Muscle of leg (tissue), 16 donors: ENCODE measurements at places on chromosomes 1 and 21. TPM values are rescaled to one million over a fixed set of nuclear protein-coding genes. Genes with fewer than 3 reads are reported as not detected.

HEYL gene
- total RNA-seq, result 19.5 TPM

DNA sequence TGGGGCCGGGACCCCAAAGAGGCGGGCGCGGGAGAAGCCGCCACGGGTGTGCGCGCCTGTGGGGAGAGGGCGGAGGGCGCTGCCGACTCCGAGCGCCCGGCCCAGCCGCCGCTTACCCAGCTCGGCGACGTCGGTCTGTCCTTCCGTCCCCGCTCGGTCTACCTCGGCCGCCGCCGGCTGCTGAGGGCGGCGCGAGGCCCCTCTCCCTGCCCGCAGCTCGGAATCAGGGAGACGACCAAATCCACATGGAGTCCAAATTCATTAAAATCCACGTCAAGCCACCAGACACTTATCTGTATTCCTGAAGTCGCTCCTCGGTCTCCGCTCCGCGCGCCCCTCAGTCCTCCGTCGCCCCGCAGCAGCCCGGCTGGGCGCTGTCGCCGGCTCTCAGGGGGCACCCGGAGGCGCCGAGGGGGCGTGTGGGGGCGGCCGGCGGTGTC lies 637 bp downstream of the PLXNA2 start:
- H3K27me3 ChIP-seq, result peaks cover 19% of the 10 kb centered on the region
- peak overlapping the region; percentile 83 for H3K4me3 ChIP-seq
- peaks cover 12% of the 10 kb centered on the region for H3K36me3 ChIP-seq
- DNase-seq, result no peak
- H3K27ac ChIP-seq, result peak overlapping the region; percentile 90

IGSF3 gene
- total RNA-seq, result 29.8 TPM

DNA sequence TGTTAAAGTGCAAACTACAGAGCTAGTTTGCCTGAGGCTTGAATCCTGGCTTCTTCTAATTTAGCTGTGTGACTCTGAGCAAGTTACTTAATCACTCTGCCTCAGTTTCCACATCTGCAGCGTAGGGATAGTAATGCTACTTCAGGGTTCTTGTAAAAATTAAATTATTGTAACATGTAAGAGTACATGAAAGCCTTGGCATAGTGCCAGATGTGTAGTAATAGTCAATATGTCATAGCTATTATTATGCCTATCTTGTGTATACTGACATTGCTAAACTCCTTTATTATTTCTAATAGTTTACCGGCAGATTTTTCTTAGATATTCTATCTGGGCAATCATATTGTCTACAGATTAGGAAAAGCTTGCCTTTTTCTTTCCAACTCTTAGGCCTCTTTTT lies 6.8 kb upstream of the TADA1 start:
- peaks cover 20% of the 10 kb centered on the region for H3K27me3 ChIP-seq
- no peak overlapping the region for H3K4me3 ChIP-seq
- no peak for DNase-seq
- no peak overlapping the region for H3K27ac ChIP-seq
- H3K36me3 ChIP-seq, result no peaks in the 10 kb centered on the region

WNT3A gene
- total RNA-seq, result not detected

OLIG1 gene
- 0.13 TPM for total RNA-seq

DNA sequence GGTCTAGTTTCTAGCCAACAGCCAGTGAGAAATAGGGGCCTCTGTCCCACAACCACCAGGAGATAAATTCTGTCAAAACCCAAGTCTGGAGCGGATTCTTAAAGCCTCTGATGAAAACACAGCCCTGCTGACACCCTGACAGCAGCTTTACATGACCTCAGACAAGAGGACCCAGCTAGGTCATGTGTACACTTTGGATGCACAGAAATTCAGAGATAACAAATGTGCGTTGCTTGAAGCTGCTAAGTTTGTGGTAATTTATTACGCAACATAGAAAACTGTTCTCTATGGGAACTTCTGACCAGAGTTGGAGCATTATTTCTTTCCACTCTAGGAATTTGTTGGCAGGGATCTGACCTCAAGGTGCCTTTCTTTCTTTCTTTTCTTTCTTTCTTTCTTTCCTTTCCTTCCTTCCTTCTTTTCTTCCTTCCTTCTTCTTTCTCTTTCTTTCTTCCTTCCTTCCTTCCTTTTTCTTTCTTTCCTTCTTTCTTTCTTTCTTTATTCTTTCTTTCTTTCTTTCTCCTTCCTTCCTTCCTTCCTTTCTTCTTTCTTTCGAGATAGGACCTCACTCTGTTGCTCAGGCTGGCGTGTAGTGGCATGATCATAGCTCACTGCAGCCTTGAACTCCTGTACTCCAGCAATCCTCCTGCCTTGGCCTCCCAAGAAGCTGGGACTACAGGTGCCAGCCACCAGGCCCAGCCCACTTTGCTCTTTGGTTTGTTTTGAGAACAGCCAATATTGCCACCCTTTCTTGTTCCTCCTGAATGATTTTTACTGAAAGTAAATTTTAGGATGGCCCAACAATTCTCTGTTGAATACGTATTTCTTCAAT lies 14.9 kb upstream of the HMGCS2 start:
- no peaks in the 10 kb centered on the region for H3K36me3 ChIP-seq
- peak; percentile 49 for DNase-seq
- H3K27ac ChIP-seq, result peak overlapping the region; percentile 71
- peaks cover 30% of the 10 kb centered on the region for H3K4me1 ChIP-seq
- no peak overlapping the region for H3K4me3 ChIP-seq

DNA sequence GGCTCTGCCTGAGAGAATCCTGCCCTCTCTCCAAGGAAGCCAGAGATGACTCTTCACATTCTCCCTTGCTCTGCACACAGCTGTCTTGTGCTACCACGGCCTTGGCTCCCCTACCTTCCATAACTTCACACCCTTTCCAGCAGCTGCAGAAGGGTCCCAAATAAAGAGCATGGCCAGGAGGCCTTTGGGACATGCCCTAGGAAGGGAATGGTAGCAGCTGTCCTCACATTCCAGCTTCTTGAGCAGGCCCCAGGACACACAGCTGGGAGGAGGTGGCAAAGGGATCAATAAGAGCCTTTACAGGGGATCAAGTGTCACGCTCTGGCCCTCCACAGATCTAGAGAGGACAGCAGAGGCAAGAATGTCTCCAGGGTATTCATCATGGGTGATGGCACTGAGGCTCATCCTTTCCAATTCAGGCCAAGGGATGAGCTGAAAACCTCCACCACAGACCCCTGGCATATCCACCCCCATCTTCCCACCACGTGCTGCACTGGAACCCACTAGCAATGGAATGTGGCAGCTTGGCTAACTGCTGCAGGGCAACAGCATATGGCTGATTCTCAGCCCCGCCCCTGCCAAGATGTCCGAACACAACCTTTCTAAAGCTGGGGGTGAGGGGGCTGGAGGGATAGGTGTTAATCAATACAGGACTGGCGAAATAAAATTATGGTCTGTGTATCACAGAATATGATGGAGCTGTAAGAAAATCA lies 17.8 kb upstream of the RAB29 start:
- H3K4me1 ChIP-seq, result peaks cover 18% of the 10 kb centered on the region
- H3K4me3 ChIP-seq, result no peak overlapping the region
- peak overlapping the region; percentile 64 for H3K27ac ChIP-seq
- peaks cover 68% of the 10 kb centered on the region for H3K36me3 ChIP-seq
- no peaks in the 10 kb centered on the region for H3K27me3 ChIP-seq

GRCh38 chr1:9326596-9326995 lies 33.9 kb downstream of the SPSB1 start:
- peak overlapping the region; percentile 80 for H3K27ac ChIP-seq
- H3K36me3 ChIP-seq, result peaks cover 3% of the 10 kb centered on the region
- no peaks in the 10 kb centered on the region for H3K27me3 ChIP-seq

DNA sequence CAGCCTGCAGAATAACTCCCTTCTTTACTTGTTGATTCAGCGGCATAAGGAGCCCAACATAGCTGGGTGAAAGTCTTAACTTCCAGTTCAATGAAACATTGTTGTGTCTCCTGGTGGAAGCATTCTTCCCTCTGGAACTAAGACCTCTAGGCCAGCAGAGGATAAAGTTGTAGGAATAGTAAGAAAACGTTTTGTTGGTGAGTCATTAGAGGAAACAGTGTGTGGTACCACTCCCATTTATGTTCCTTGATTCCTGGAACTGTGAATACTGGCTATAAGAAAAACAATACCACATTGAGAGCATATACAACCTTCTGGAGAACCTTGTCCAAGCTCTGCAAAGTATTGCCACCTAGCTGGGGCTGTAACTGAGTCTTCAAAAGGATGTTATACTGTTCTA lies 737.4 kb upstream of the ZP4 start:
- H3K36me3 ChIP-seq, result no peaks in the 10 kb centered on the region
- no peak overlapping the region for H3K4me3 ChIP-seq
- H3K27me3 ChIP-seq, result no peaks in the 10 kb centered on the region
- H3K4me1 ChIP-seq, result no peaks in the 10 kb centered on the region
- no peak for DNase-seq
- no peak overlapping the region for H3K27ac ChIP-seq

TFB2M gene
- 10.0 TPM for total RNA-seq

- no peak overlapping the region for H3K27ac ChIP-seq
- H3K36me3 ChIP-seq, result no peaks in the 10 kb centered on the region
- H3K4me1 ChIP-seq, result no peaks in the 10 kb centered on the region
- H3K4me3 ChIP-seq, result no peak overlapping the region
- no peaks in the 10 kb centered on the region for H3K27me3 ChIP-seq
Measured at GRCh38 chr1:63668298-63668697, 75.1 kb downstream of the PGM1 start.

DNA sequence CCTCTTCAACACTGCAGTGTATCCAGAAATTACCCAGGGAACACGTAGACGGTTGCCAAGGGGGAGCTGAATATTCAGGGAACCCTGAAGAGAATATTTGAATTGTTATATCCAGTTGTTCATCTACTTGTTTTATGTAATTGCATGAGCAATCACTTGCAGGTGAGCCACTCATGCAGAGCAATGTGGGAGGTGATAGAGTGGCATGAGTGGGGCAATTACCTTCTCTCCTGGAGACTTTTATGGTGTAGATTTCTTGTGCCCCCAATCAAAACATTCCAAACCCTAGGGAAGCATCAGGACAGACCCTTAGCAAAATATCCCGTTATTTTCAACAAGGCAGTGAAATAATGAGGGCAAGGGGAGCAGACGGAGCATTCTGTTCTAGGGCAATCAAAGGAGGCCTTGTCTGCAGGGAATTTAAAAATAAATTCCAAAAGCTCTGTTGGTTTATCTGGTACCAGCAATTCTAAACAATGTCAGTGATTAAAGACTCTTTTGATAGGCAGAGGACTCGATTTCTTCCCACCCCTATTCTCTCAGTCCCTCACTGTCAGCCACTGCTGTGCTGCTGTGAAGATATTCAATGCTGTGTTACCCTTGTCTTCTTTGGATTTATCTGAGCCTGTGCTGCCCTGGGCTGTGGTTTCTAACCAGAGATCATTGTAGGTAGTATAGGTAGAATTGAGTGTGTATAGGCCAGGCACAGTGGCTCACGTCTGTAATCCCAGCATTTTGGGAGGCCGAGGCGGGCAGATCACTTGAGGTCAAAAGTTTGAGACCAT lies 180.2 kb upstream of the MAP1LC3C start:
- no peak overlapping the region for H3K4me3 ChIP-seq
- no peaks in the 10 kb centered on the region for H3K4me1 ChIP-seq
- H3K27ac ChIP-seq, result no peak overlapping the region

GRCh38 chr1:16248603-16249516 lies 11.9 kb upstream of the CPLANE2 start:
- H3K4me1 ChIP-seq, result peaks cover 34% of the 10 kb centered on the region
- peaks cover 46% of the 10 kb centered on the region for H3K36me3 ChIP-seq
- no peak overlapping the region for H3K4me3 ChIP-seq
- no peaks in the 10 kb centered on the region for H3K27me3 ChIP-seq
- peak overlapping the region; percentile 40 for H3K27ac ChIP-seq

GRCh38 chr1:109786112-109786480 lies 22.4 kb upstream of the EPS8L3 start:
- DNase-seq, result no peak
- H3K4me1 ChIP-seq, result peaks cover 44% of the 10 kb centered on the region
- no peak overlapping the region for H3K4me3 ChIP-seq
- H3K27me3 ChIP-seq, result peaks cover 15% of the 10 kb centered on the region

GRCh38 chr21:35437941-35438340 lies 388.8 kb upstream of the RUNX1 start:
- H3K27ac ChIP-seq, result no peak overlapping the region
- H3K4me3 ChIP-seq, result no peak overlapping the region
- H3K27me3 ChIP-seq, result no peaks in the 10 kb centered on the region
- H3K4me1 ChIP-seq, result no peaks in the 10 kb centered on the region

DNA sequence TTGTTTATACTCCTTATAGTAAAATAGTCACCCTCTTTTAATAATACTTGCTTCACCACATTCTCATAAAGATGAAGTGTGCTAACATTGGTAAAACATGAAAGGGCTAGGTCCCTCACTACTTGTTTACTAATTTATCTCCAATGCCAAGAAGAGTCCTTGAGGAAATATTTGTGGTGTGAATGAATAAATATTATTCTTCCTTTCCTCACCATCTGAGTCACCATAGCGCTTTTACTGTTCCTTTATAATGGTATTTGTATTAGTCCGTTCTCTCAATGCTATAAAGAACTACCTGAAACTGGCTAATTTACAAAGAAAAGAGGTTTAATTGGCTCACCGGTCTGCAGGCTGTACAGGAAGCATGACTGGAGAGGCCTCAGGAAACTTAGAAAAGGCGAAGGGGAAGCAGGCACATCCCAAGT lies 222.8 kb upstream of the ZRANB2 start:
- no peak overlapping the region for H3K4me3 ChIP-seq
- no peaks in the 10 kb centered on the region for H3K36me3 ChIP-seq
- H3K4me1 ChIP-seq, result no peaks in the 10 kb centered on the region
- no peak for DNase-seq
- H3K27ac ChIP-seq, result no peak overlapping the region

- DNase-seq, result no peak
- no peak overlapping the region for H3K27ac ChIP-seq
- no peaks in the 10 kb centered on the region for H3K27me3 ChIP-seq
- H3K4me1 ChIP-seq, result no peaks in the 10 kb centered on the region
- H3K36me3 ChIP-seq, result no peaks in the 10 kb centered on the region
- H3K4me3 ChIP-seq, result no peak overlapping the region
Measured at GRCh38 chr1:193283016-193283415, 96.6 kb upstream of the B3GALT2 start.

LZIC gene
- total RNA-seq, result 53.9 TPM

DNA sequence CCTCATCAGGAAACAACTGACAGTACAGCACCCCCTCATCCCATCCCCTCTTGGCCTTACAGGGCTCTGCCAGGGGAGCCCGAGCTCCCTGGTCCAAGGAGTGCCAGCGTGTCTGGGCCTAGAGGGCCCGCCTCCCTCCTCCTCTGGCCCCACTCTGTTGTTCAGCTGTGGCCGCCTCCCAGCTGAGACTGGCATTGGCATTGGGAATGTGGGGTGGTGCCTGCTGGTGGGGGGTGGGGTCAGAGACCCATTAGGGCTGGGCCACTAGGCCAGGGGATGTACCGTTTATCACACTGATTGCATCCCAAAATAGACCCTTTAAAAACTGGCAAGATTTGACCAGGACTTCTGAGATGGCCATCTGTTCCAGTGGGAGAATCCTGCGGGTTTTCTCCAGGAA lies 1.4 kb downstream of the LDLRAP1 start:
- H3K27ac ChIP-seq, result no peak overlapping the region
- H3K4me3 ChIP-seq, result peak overlapping the region; percentile 58
- peaks cover 40% of the 10 kb centered on the region for H3K4me1 ChIP-seq
- peak; percentile 43 for DNase-seq
- no peaks in the 10 kb centered on the region for H3K27me3 ChIP-seq

GRCh38 chr21:45517249-45518065 lies 24.8 kb downstream of the SLC19A1 start:
- peaks cover 41% of the 10 kb centered on the region for H3K36me3 ChIP-seq
- H3K4me3 ChIP-seq, result no peak overlapping the region
- no peaks in the 10 kb centered on the region for H3K4me1 ChIP-seq
- no peak overlapping the region for H3K27ac ChIP-seq
